ENCODE measurements at places on chromosomes 2 and 18.
A peak's percentile ranks its signal among the peaks of the same experiment; 100 is the strongest.

DNA sequence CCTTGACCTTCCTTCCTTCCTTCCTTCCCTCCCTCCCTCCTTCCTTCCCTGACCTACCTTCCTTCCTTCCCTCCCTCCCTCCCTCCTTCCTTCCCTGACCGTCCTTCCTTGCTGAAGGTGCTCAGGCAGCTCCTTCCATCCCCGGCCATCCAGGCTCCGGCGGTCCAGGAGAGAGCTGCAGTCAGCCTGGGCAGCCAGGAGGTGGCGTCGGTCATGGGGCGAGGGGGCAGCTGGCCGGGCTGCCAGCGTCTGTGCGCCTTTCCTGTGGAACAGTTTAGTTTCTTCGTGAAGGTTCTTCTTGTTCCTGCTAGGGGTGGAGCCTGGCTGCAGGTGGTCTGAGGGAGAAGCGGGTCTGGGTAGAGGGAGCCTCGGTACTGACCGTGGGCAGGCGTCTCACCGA lies 15.7 kb downstream of the GPR35 start:
- peak; percentile 73 for DNase-seq

DNA sequence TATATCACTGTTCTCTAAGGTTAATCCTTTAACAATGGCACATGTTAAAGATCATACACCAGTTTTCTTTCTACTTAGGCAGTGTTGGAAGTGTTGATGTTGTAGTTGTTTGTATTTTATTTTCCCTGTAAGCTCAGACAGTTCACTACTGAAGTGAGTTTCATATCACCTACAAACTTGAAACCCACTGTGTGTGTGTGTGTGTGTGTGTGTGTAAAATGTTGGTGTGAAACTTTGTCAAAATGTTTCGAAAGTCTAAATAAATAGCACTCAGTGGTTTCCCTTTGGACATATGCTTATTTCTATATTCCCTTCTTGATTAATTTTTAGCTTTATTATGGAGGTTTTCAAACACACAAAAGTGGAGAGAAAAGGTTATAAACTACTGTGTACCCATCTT lies 79.8 kb upstream of the CAVIN2 start:
- no peak for DNase-seq

DNA sequence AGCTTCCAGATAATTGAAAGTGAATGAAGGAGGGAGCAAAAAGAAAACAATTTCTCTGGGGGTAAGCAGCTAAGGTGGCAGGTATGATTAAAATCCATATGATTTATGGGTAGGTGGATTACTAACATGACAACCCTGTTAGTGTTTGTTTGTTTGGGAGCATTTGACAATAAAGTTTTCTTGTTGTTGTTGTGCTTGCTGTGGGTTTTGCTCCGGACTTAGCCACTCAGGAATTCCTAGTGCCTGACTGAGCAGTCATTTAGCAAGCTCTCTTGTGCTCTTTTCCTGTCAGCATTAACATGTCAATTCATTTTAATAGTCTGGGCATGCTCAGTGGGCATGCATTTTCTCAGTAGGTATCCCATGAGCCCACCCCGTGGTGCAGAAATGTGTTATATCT lies 674.8 kb upstream of the ZEB2 start:
- no peak for DNase-seq

DNA sequence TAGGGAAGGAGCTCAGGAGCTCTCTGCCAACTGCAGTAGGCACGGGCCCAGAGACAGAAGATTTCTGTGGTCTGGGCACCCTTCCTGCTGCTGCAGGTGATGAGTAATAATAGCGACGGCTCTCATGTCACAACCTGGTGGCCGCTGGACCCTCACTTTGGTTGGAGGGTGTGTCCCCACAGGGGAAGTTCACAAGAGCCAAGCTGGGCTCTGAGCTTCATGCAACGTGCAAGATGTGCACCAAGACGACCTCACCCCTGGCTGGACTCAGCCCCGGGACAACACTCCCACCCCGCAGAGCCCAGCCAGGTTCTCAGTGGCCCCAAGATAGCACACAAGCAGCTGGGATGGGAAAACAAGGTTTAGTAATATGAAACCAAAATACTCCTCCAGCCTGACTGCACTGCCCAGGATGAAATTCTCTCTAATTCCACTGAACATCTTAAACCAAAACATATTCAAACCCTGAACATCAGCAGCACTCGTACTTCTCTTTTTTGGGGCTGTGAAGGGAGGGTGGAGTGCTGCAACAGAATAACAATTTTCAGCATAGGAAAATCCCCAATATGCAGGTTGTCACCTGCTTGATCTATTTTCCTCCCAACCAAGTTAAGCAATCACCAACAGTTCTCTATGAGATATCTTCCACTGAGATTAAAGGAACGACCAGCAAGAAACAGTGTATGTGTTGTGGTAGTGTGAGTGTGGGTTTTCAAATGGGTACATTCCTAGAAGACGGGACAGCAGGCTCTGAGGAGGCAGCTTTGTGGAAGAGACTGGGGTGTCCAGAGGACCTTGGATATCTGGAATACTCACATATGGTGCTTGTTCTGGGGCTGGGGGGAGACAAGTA lies 26.5 kb downstream of the BCL2 start:
- DNase-seq, result peak; percentile 26

- peak; percentile 73 for DNase-seq
Observed at GRCh38 chr2:109637749-109638570, 23.8 kb downstream of the SOWAHC start.

DNA sequence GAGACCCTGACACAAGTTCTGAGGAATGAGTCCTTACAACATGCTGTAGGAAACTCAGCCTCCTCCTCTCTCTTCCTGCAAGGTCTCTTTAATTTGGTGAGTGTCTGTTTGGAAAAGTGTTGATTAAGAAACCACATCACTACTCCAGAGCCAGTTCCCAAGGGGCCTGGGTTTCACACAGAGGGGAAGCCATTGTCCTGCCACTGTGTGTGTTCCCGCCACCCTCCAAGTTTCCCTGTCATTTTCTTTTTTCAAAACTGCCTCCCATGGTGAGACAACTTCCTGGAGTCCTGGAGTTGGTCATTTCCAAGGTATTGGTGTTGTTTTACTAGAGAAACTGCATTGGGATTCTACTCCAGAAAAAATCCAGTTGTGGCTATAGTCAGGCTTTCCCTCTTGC lies 232.0 kb upstream of the PARD3B start:
- no peak for DNase-seq

DNA sequence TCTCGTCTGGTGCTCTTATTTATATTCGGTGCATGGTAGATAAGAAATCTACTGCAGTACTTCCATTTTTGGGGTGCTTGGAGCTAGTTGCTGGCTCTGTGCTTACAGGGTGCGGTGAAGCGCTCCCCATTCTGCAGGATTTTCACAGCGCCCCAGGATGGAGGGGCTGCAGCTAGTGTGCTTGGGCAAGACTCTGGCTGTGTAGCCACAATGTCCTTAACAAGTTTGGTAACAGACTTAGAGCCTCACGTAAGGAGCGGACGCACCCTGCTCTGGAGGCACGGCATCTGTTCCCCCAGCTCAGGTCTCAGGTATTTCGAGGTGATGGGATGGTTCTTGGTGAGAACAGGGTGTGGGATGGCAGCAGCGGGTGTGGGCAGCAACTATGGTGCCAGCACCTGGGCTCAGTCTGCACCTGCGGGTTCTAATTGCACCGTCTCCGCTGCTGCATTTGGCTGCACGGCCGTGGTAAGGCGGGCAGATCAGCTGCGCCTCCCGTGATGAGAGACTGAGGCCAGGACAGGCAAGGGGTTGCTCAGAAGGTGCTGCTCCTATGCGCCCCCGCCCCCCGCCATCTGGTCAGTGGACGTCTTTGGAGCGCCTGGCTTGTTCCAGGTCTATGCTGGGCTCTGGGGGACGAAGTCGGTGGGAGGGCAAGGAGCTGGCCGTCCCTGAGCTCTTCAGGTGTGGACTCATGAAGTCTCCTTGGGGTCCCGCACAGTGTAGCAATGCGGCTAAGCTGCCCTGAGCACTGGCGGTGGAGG lies 20.1 kb upstream of the ALLC start:
- DNase-seq, result no peak

DNA sequence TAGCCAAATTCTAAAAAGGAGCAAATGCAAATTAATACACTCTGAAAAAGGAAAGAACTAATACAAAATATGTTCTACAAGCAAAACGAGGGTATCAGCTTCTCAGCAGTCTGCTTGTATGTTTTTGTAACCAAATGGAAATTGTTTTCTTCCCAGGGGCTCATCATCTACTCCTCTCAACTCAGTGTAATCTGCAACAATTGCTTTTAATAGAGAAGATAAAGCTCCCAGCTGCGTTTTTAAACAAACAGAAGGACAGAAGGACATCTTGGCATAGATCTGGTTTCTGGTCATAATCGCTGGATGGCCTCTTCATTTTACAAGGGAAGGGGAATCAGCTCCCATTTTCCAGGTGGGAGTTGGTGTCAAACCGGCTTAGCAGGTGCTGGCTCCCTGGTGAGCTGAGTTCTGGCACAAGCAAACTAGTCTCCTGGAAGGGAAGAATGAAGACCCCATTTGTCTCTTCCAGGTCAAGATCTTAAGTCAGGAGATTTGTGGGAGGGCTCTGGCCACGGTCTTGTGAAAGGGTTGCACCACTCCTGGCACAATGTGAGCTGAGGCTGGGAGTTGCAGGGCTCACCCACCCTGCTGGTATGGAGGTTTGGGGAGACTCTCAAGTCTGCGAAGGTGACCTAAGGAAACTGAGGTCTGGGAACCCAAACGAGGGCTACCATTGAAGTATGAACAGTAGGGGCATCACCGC lies 41.6 kb downstream of the NPPC start:
- DNase-seq, result no peak

GRCh38 chr2:24472416-24472815 lies 18.6 kb upstream of the NCOA1 start:
- no peak for DNase-seq

DNA sequence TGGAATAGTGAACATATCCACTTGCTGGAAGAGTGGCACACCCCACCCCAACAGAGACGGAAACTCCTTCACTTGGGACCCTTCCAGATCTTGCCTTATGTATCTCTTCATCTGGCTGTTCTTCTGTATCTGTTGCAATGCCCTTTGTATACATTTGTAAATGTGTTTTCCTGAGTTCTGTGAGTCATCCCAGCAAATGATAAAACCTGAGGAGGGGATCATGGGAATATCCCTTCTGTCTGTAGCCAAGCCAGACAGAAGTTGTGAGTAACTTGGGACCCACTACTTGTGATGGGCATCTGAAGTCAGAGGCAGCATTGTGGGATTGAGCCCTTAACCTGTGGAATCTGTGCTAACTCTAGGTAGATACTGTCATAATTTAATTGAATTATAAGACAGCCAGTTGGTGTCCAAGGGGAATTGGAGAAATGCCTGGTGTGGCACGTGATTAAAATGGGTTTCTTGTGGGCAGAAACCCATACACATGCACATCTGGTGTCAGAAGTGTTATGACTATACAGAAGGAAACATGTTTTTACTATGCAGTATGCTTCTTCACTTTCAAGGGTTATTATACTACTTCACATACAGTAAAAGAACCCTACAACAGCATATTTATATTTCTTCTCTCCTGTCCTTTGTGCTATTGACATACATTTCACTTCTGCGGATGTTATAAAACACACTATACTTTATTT lies 32.3 kb upstream of the TMEM247 start:
- DNase-seq, result no peak

- DNase-seq, result no peak
Observed at GRCh38 chr18:75694292-75694691, 266.8 kb upstream of the SMIM21 start.

- no peak for DNase-seq
Observed at GRCh38 chr2:109448946-109449788, 164.6 kb downstream of the SEPTIN10 start.

DNA sequence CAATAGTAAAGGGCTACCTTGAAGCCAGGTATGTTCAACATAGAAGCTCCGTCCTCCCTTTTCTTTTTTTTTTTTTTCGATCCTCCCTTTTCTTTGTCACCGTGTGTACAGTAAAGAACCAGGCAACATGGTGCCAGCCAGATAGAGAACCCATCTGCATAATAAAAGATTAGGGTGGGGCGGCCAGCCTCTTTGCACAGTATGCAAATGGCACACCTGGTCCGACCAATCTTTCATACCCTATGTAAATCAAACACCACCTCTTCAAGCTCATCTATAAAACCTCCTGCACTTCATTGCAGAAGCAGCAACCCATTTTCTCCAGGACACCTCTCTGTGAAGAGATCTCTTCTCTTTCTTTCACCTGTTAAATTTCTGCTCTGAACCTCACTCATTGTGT lies 7.3 kb upstream of the WDR33 start:
- DNase-seq, result no peak

GRCh38 chr2:43312755-43313641 lies 86.6 kb upstream of the ZFP36L2 start:
- DNase-seq, result no peak

DNA sequence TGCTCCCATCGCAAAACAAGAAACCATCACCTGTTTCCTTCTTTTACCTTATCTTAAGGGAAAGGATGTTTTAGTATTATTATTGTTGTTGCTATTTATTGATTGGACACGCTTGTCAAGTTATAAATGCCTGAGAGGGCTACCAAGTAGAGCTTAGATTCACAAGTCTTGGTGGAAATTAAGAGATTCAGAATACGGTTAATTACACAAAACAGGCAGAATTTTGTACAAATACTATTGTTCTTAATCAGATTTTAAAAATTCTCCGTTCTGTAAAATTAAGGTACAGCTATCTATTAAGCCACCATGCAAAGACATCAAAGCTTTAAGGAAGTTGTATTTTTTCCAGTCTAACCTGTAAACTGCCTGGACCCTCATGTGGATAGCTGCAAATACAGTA lies 1.1 kb upstream of the ZNF521 start:
- DNase-seq, result no peak

DNA sequence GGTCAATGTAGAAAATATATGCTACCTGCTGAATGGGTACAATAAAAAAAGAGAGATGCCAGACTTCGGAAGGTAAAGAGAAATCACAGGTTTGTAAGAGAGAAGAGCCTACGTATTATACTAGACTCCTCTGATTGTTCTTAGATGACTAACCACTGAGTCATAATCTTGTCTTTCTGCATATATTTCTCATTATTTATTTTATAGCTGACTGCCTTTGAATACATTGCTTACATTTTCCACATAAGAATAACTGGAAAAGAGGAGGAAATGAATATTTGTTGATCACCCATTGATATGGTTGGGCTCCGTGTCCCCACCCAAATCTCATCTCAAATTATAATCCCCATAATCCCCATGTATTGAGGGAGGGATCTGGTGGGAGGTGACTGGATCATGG lies 90.3 kb upstream of the RAB27B start:
- no peak for DNase-seq

GRCh38 chr2:150286730-150287362 lies 200.6 kb downstream of the RND3 start:
- DNase-seq, result no peak

DNA sequence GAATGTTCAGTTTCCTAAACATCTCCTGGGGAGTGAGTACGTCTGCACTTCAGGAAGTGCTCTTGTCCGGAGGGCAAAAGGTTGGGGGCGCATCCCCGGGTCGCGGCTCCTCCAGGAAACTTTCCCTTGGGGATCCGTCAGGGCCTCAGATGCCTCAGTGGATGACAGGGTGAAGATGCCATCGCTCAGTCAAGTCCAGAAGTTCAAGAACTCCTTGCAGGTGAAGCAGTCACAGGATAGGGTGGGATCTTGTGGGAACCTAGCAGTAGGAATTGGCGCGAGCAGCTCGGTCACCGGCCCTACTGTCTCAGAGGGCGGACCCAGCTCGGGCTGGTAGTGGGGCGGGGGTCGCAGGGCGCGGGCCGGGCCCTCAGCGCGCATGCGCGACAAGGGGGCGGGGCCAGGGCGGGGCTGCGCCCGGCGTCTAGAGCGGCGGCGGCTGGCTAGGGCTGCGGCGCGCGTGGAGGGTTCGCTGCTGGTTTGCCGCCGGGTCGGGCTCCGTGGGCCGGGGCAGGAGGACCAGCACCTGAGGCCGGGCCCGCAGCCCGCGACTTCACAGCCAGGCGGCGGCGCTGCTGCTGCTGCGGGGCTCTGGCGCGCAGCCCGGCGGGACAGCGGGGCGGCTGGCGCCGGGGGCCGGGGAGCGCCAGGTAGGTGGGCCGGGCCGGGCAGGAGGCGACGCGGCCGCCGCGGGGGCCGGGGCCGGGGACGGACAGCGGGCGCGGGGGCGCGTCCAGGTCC lies at the start of gene INPP4A:
INPP4A (plus strand) TSS at position 423 of the 741 bp plus-strand sequence. CDS start 75,191 bp downstream, outside the sequence.
- peak; percentile 83 for DNase-seq

All from suppressor macrophage treated with lipopolysaccharide for 4 hours (primary cell).